ENCODE measurements at places on chromosomes 3 and 15. TPM values are rescaled to one million over a fixed set of nuclear protein-coding genes. Genes with fewer than 3 reads are reported as not detected.

Gene CD86
- 5.2 TPM for total RNA-seq

Gene CTXND1
- total RNA-seq, result 5.2 TPM

Gene ANKRD34C
- 0.12 TPM for total RNA-seq

Gene LRRC34
- total RNA-seq, result 8.3 TPM

Gene KBTBD13
- total RNA-seq, result 1.2 TPM

Gene ZPLD1
- total RNA-seq, result 0.12 TPM

Gene LCMT2
- 6.3 TPM for total RNA-seq

Gene CHRNA7
- 5.0 TPM for total RNA-seq

Gene MKRN3
- total RNA-seq, result 0.93 TPM

Gene NEK11
- 15.2 TPM for total RNA-seq

Gene ANKUB1
- total RNA-seq, result not detected

Gene MB21D2
- 16.9 TPM for total RNA-seq

Gene MEGF11
- 1.8 TPM for total RNA-seq

Gene PLAAT1
- total RNA-seq, result 4.0 TPM

Gene FBXW12
- total RNA-seq, result 0.23 TPM

Gene LRRIQ4
- total RNA-seq, result 0.35 TPM

Gene C15orf62
- 0.12 TPM for total RNA-seq

Gene GOLGA8Q
- 1.3 TPM for total RNA-seq

Gene USP3
- total RNA-seq, result 83.1 TPM

Gene MYL3
- total RNA-seq, result 23.5 TPM

Gene SLC12A1
- 578 TPM for total RNA-seq

Gene IGF2BP2
- 64.8 TPM for total RNA-seq

Gene MAP6D1
- total RNA-seq, result 4.0 TPM

Measured in metanephros (tissue), 2 donors.